Activated T-helper 1 cell treated with anti-CD3 and anti-CD28 coated beads, Interleukin-2, amount 50 U/mL, for 16 hours (primary cell): ENCODE measurements at places on chromosomes 2 and 18.

DNA sequence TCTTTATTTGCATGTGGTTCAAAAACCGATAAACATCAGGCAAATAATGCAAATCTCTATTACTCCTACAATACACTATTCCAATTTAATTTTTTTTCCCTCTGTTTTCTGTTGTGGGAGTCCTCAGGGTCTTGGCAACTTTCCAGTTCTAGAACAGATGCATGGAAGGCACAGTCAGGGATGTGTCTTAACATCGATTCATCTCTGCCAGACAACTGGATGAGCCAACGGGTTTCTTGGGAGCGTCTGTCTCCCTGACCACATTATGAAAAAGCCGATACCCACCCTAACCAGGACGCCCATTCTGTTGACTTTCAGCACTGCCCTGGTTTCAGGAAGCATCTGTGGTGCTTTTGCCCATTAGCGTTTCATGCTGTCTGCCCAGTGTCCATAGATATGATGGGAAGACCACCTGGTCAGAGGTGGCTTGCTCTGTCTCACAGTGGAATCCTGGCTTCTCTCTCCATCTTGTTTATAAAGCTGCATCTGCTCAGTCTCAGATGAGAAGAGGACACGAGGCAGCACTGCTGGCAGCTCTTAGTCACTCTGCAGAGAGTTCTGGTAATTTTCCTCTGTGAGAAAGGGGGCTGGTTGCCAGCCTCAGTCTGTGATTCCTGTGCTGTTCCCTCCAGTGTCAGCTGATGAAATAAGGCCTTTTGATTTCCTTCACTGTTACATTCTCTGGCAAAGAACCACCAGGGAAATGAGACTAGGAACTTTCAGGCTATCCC, 57.9 kb upstream of the KCNE4 start:
- DNase-seq, result no peak

DNA sequence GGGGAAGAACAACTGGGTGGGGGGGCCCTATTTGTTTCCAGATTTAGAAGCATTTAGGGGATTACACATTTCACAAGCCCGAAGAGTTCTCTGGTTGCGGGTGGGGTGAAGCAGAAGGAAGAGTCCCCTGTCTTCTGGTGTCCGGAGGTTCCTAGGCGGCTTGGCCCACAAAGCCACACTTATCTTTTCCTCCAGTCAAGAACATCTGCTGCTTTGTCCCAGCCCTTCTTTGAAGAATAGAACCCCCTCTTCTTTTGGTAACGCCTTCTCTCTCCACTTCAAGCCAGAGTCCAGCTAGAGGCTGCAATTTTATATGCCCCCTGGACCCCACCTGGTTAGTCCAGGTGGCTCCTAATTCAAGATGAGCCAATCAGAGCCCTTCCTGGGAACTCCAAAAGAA, 15.8 kb downstream of the BOLA3 start:
- no peak for DNase-seq

DNA sequence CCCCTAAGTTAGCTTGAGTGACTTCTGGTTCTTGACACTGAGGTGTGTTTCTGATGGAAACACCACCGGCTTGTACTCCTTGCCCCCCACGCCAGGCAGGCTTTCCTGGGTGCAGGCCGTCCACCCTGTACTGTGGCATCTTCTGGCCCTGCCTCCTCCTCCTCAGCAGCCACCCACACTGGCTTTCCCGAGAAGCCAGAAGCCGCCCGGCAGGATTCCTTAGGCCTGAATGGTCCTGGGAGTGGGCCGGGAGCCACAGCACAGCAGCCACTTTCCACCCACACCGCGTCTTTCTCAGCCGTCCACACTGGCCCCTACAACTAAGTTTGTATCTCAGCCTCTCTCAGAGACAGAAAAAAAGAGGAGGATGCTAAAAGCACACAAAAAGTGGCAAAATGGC, 2.1 kb upstream of the HSBP1L1 start:
- DNase-seq, result no peak

GRCh38 chr2:240783819-240784621, 36.0 kb downstream of the KIF1A start:
- DNase-seq, result no peak

- DNase-seq, result no peak
These were observed 34.1 kb downstream of the PIEZO2 start for GRCh38 chr18:11115276-11115675.

GRCh38 chr2:226489775-226490541, 309.7 kb downstream of the IRS1 start:
- DNase-seq, result no peak

DNA sequence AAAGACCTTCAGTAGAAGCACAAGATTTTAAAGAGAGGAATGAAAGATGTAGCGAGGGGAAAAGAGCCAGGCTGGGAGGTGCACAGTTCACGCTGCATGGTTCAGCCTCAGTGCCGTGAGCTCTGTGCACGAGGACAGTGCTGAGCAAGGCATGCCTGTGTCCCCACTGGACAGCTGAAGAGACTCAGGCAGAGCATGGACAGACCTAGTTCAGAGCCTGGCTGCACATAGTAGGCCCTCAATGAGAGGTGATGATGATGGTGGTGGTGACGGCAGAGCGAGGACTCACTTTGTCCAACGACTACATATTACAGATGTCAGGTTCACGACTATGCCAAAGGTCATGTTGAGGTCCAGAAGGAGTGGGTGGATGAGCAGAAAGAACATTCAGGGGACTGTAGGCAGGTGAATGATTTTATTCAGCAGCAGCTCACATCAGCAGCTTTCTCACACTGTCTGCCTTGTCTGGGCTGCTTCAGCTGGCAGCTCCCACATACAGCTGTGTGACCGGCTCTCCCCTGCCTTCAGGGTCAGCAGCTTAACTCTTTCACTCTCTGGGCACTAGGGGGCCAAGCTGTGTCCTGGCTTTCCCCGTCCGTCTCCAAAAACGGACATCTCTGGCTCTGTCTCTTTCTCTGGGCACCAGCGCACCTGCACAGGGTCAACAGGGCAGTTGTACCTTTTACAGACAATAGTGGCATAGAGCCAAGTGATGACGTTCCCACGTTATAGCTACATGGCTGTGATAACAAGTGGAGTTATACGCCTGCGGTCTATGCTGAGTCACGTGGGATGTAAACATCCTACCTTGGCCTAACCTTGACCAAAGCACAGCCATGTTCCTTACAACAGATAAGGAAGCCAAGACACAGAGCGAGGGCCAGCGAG, 128.8 kb upstream of the MSH6 start:
- no peak for DNase-seq
